H54 (cell line): ENCODE measurements at places on chromosomes 11 and 22.
A peak's percentile ranks its signal among the peaks of the same experiment; 100 is the strongest.

GRCh38 chr11:77187776-77188632 is 60.0 kb downstream of the MYO7A start:
- peak; percentile 91 for DNase-seq

DNA sequence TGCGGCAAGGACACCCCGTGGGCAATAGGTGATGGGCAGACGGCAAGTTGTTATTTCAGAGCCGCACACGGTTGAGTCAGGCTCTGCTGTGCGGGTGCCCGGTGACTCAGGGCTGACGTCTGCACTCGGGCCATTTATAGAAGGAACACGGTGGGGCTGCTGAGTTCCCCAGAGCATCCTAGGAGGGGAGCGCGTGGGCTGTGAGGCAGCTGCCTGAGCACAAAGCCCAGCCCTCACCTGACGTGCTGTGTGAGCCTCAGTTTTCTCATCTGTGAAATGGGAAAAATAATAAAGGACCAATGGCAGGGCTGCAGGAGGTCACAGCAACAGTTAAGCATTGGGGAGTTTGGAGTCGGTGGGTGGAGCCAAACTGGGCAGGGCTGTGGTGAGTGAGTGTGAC is 11.3 kb upstream of the RHOD start:
- peak; percentile 89 for DNase-seq

- DNase-seq, result peak; percentile 34
Measured at GRCh38 chr11:119594639-119595249, 134.3 kb downstream of the NECTIN1 start.

GRCh38 chr11:65655570-65656332 is 7.0 kb downstream of the RELA start:
- DNase-seq, result no peak

DNA sequence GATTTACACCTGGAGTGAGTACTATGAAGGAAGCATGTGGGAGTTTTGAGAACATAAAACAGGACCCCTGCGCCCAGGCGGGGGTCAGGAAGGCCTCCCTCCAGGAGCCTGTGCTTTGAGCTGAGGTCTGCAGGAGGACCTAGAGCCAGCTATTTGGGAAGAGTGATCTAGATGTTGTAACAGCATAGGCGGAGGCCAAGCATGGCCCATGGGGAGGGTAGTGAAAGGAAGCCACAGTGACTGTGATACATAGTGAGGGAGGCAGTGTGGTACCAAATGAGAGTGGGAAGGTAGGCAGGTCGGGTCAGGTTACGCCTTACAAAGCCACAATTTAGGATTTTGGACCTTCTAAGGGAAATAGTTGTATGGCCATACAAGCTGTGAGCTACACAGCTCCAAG is 147.5 kb downstream of the PARVA start:
- no peak for DNase-seq

- DNase-seq, result no peak
Measured at GRCh38 chr11:100785148-100785983, 98.3 kb downstream of the ARHGAP42 start.

DNA sequence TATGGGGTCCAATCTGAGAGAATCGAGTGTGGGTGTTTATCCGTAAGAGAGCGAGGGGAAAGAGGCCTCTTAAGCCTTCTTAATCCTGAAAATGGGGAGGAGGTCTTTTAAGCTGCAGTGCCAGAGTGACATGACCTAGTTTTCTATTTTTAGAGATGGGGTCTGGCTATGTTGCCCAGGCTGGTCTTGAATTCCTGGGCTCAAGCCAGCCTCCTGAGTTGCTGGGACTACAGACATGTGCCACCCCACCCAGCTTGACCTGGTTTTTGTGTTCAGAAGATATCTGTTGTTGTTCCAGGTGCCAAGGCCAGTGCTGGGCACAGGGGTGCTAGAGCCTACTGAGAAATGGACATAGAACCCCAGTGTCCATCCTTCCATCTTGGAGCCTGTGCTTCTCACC is 1.4 kb downstream of the BAD start:
- no peak for DNase-seq

- peak; percentile 72 for DNase-seq
Measured at GRCh38 chr11:69215784-69216415, 60.2 kb downstream of the SMIM38 start.
